ENCODE measurements at places on chromosomes 6 and 20. TPM values are rescaled to one million over a fixed set of nuclear protein-coding genes. Genes with fewer than 3 reads are reported as not detected.

BEND3 gene
- 22.4 TPM for total RNA-seq

ANKRD6 gene
- 29.7 TPM for total RNA-seq

RHAG gene
- total RNA-seq, result not detected

- peak overlapping the region; percentile 78 for H3K4me3 ChIP-seq
- H3K4me1 ChIP-seq, result peaks cover 4% of the 10 kb centered on the region
- H3K27ac ChIP-seq, result no peak overlapping the region
These were observed 1.5 kb downstream of the LRRC73 start for GRCh38 chr6:43508481-43509141.

GRCh38 chr6:117549611-117550010, 52.7 kb downstream of the GOPC start:
- peaks cover 22% of the 10 kb centered on the region for H3K36me3 ChIP-seq
- H3K4me1 ChIP-seq, result peaks cover 16% of the 10 kb centered on the region

DNA sequence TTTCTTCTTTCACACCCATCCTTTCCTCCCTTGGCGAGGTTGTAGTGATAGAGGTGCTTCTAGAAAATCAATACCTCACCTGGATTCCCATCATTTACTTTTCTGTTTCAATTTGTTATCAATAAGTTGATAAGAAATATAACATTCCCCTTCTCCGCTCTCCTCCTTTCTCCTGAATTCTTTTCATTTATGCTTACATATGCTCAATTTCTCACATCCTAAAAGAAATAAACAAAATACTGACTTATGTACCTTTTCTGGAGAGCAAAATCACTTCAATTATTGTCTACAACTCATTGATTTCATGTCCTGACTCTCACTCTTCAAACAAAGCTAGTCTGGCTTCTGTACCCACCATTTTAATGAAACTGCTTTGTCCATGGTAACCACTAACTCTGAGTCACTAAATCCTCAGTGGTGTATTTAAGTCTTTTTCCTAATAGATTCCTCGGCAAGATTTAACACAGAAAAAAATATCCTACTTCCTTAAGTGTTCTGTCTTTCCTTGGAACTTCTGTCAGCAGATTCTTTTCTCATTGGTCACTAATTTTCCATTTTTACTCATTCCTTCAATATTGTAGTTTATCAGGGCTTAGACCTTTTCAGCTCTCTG, 289.6 kb downstream of the RFPL4B start:
- DNase-seq, result no peak
- no peak overlapping the region for H3K27ac ChIP-seq
- no peak overlapping the region for H3K4me3 ChIP-seq
- no peaks in the 10 kb centered on the region for H3K27me3 ChIP-seq
- no peaks in the 10 kb centered on the region for H3K36me3 ChIP-seq

GRCh38 chr6:166626177-166627032, 646 bp downstream of the RPS6KA2 start:
- peak; percentile 51 for DNase-seq
- H3K4me1 ChIP-seq, result peaks cover 17% of the 10 kb centered on the region
- peak overlapping the region; percentile 84 for H3K4me3 ChIP-seq

DNA sequence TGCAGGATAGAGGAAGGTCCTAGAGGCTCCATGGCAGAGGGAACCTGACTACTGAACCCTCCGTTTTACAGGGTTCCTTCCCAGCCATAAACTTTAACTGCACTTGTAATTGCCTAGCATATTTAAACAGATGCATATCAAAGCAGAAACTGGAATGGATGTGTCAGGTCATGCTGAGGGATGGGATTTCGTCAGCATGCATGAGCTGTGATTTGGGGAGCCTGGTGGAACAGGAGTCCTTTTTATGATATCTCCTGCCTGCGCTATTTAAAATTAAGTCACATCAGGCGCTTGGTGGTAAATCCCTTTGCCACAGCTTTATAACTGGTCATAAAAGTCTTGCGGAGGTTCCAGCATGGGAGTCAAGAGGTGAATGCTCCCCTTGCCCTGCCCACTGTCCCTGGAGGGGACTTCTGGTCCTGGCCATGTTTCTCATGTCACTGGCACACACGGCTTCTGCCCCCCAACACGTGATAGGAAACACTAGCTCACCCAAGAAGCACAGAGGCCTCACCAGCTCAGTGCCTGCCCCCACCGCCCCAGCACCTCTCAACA, 26.0 kb upstream of the PCMTD2 start:
- H3K4me3 ChIP-seq, result no peak overlapping the region
- H3K27ac ChIP-seq, result no peak overlapping the region
- no peak for DNase-seq
- H3K27me3 ChIP-seq, result no peaks in the 10 kb centered on the region

- peak within 1 kb of the TSS; percentile 86 for H3K4me3 ChIP-seq
- H3K4me1 ChIP-seq, result peaks cover 16% of the 10 kb centered on the region
- peaks cover 4% of the 10 kb centered on the region for H3K36me3 ChIP-seq
- peaks cover 3% of the 10 kb centered on the region for H3K27me3 ChIP-seq
These were observed at the start of gene NRSN2 for GRCh38 chr20:346640-347316. Gene NRSN2 (plus strand): TSS chr20:347111. CDS start chr20:349644, 2,533 bp downstream.

- H3K27ac ChIP-seq, result no peak overlapping the region
- no peaks in the 10 kb centered on the region for H3K36me3 ChIP-seq
- peaks cover 5% of the 10 kb centered on the region for H3K27me3 ChIP-seq
- peaks cover 6% of the 10 kb centered on the region for H3K4me1 ChIP-seq
- no peak for DNase-seq
These were observed 101.2 kb upstream of the NT5E start for GRCh38 chr6:85348643-85349042.

Measured in progenitor cell of endocrine pancreas (in vitro differentiated cells).